ENCODE measurements at places on chromosomes 1 and 21. TPM values are rescaled to one million over a fixed set of nuclear protein-coding genes. Genes with fewer than 3 reads are reported as not detected.
A peak's percentile ranks its signal among the peaks of the same experiment; 100 is the strongest.

DNA sequence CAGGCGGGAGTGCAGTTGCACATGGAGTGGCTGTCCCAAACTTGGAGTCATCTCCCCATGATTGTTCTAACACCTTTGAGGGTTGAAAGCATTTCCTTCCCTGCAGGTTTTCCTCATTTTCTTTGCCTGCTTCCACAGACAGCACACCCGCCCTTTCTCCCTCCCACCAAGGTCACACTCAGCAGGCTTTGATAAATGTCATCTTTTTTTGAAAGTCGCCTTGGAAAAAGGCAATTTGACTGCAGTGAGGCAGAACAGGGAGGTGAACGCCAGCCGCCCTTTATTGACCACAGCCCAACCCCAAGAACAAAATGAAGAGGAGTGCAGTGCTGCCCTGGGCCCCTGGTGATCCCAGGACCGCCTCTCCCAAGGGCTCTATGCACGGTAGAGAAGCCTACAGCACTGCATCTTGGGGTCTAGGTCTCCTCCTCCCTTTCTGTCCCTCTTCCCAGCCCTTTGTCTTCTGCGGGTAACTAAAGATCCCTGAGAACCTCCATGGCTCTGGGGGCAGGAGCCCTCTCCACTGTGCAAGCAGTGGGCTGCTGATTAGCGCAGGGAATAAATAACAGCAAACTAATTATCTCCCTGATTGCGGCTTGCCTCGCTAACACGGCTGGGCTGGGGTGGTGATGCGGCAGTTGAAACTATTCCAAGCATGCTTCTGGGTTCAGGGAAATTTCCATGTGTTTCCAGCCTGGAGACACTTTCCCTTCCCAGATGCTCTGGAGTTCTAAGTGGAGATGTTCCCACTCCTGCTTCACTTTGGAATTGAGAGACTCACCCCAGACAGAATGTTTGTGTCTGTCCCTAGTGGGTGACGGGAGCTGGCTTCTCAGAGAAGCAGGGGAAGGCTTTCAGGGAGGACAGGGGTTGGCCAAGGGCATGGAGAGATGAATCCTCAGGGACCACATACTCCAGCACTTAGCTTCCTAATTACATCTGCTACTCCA is 11.8 kb upstream of the AMIGO1 start:
- H3K4me3 ChIP-seq, result no peak overlapping the region
- no peak overlapping the region for H3K27ac ChIP-seq
- peaks cover 28% of the 10 kb centered on the region for H3K4me1 ChIP-seq
- DNase-seq, result no peak
- H3K36me3 ChIP-seq, result peaks cover 7% of the 10 kb centered on the region

DNA sequence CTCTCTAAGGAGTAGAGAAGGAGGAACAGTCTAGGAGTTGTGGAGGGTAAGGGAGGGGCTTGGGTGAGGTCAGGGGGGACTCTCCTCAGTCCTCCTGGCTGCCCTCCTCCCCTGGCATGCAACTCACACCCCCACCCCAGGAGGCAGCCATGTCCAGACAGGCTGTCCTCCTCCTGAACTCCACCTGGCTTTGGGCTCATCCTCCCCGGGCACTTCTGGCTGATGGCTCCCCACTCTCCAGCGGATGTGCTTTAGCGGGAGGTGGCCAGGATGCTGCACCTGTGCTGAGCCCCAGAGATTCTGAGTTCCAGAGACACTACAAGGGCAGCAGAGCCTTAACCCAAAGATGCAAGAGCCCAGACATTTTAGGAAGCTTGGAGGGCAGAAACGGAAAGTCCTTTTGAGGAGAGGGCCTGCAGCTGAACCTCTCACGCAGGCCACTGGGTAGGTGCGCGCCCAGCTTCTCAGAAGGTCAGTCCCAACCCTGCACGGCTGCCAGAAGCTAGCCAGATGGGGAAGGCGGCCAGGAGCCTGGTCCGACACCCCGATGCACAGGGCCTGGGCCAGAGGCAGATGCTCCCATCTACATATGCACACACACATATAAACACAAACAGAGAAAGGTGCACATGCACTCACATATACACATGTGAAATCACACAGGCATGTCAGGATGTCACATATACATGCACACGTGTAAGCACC is 83.4 kb downstream of the PDE9A start:
- no peak for DNase-seq
- peaks cover 5% of the 10 kb centered on the region for H3K27me3 ChIP-seq
- H3K4me1 ChIP-seq, result peaks cover 6% of the 10 kb centered on the region
- no peak overlapping the region for H3K27ac ChIP-seq
- H3K4me3 ChIP-seq, result no peak overlapping the region

BTBD19 gene
- 5.9 TPM for total RNA-seq

DNA sequence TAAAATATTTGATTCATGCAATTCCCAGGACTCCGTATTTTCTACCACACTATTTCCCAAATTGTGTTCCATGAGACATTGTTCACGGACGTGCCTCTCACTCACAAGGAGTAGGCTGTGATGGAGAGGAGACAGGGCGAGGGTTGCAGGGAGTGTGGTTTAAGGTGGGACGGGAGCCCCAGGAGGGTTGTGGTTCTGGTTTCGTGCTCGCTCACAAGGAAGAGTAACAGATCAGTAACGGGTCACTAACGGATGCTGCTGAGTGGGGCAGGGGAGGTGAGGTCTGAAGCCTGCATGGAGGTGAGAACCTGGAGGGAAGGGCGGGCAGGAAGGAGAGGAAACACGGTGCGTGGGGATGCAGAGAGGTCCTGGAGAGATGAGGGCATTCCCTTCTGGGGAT is 28.8 kb downstream of the TFF3 start:
- H3K27me3 ChIP-seq, result peaks cover 16% of the 10 kb centered on the region
- peaks cover 2% of the 10 kb centered on the region for H3K4me1 ChIP-seq
- H3K27ac ChIP-seq, result peak overlapping the region; percentile 6
- DNase-seq, result no peak

PTGER3 gene
- 0.29 TPM for total RNA-seq

LRRC71 gene
- not detected for total RNA-seq

PIAS3 gene
- 20.3 TPM for total RNA-seq

GRCh38 chr1:20602851-20603450 is 14.1 kb downstream of the CDA start:
- H3K4me3 ChIP-seq, result no peak overlapping the region
- no peak overlapping the region for H3K27ac ChIP-seq
- no peaks in the 10 kb centered on the region for H3K36me3 ChIP-seq
- no peak for DNase-seq

AMY1A gene
- total RNA-seq, result not detected

All from glutamatergic neuron (in vitro differentiated cells).